Karpas-422 (cell line): ENCODE measurements at places on chromosomes 16 and 17. TPM values are rescaled to one million over a fixed set of nuclear protein-coding genes. Genes with fewer than 3 reads are reported as not detected.

DNA sequence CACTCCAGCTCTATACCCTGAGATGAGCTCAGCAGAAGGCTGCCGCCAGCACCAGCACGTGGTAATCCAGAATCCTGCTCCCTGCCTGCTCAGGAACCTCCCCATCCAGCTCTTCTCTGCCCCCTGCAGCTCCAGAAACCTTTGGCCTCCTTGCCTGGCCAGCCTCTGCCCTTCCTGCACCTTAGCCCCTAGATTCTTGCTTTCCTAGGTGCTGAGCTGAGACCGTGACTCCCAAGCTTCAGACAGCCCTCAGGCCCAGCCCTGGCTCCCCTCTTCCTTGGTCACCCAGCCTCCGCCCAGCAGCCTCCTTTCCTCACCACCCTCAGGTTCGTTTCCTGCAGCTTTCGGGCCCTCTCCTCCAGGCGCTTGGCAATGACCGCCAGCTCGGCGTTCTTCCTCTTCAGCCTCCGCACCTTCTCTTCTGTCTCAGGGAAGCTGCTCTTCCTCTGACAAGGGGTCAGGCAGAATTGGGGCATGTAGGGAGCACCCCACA, 2.6 kb downstream of the TSPOAP1 start:
- DNase-seq: peak; percentile 65

DNA sequence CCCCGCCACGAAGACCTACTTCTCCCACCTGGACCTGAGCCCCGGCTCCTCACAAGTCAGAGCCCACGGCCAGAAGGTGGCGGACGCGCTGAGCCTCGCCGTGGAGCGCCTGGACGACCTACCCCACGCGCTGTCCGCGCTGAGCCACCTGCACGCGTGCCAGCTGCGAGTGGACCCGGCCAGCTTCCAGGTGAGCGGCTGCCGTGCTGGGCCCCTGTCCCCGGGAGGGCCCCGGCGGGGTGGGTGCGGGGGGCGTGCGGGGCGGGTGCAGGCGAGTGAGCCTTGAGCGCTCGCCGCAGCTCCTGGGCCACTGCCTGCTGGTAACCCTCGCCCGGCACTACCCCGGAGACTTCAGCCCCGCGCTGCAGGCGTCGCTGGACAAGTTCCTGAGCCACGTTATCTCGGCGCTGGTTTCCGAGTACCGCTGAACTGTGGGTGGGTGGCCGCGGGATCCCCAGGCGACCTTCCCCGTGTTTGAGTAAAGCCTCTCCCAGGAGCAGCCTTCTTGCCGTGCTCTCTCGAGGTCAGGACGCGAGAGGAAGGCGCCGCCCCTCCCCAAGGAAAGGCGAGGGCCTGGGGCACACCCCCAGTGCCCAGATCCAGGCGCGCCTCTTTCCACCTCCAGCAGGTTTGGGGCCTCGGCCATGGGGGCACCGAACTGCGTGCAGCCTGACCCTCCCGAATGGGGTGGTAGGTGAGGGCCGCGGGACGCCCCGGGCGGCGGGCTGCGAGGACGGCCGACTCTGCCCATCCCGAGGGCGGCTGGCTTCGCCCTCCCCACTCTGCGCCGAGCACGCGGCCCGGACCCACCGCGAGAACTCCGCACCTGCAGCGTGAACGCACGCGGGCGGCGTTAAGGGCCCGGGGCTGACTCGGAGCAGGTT, 664 bp downstream of the HBQ1 start:
- peak; percentile 93 for DNase-seq

Gene MT1E
- not detected in 2 replicates for total RNA-seq

GRCh38 chr16:86051368-86052114, 152.6 kb downstream of the IRF8 start:
- DNase-seq: no peak

DNA sequence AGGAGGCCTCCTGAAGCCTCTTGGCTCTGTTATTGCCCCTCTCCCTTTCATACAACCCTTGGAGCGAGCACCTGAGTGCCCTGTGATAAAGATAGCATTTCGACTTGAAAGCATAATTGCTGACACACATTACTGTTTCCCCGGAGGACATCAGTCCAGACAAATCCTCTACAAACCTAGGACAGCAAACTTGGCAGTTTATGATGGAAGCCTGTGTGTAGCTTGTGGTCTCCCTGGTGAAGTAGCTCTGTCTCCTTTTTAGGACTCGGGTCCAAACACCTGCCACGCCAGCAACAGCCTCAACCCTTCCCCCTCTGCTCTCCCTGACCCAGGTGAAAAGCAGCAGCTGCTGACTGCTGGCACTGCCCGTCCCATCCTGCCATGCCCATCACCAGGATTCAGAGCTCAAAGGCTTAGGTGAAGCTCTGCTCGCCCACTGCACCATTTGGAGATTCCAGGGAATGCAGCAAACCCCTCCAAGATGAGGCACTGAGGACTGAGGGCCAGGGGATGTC, 55.9 kb downstream of the IRX6 start:
- DNase-seq: no peak

Gene BIRC5
- 45.4 and 46.8 TPM in 2 replicates for total RNA-seq

DNA sequence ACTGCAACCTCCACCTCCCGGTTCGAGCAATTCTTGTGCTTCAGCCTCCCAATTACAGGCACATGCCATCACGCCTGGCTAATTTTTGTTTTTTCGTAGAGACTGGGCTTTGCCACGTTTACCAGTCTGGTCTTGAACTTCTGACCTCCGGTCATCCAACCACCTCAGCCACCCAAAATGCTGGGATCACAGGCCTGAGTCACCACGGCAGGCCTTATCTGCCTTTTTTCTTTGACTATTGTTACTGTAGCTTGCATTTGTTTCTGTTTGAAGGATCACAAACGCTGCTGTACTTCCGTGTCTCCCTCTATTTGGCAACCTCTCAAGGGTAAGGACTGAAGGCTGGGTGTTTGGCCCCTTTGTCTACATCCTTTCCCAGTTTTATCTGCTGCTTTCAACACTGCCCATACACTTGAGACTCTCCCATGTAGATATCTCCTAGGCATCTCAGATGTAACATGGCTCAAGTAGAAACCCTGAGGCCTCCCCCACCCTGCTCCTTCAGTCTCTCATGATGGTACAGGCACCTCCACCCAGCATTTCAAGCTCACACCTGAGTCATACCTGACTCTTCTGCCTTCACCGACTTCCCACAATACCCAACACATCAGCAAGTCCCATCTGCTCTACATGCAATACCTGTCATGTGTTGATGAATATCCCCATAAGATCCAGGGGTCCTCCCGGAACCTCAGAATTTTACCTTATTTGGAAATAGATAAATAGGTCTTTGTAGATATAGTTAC, 219.0 kb downstream of the CPPED1 start:
- no peak for DNase-seq

Gene IL34
- total RNA-seq: not detected in 2 replicates

- no peak for DNase-seq
Measured at GRCh38 chr17:2062571-2063183, 7.8 kb downstream of the HIC1 start.
